ENCODE measurements at places on chromosomes 2 and 18. TPM values are rescaled to one million over a fixed set of nuclear protein-coding genes. Genes with fewer than 3 reads are reported as not detected.

Gene COL4A4
- 0.10 TPM for total RNA-seq

GRCh38 chr2:155141418-155141817 is 442.9 kb downstream of the KCNJ3 start:
- DNase-seq: no peak

Gene PSD4
- 44.5 TPM for total RNA-seq

Gene XPO1
- total RNA-seq: 197 TPM

GRCh38 chr2:52668724-52669123 is 1098.9 kb upstream of the CHAC2 start:
- no peak for DNase-seq
